ENCODE measurements at places on chromosomes 12 and 14.

- no peak for DNase-seq
Measured at GRCh38 chr12:9340422-9341259, 132.4 kb upstream of the PZP start.

GRCh38 chr14:79044894-79045624 lies 874.9 kb downstream of the NRXN3 start:
- no peak for DNase-seq

DNA sequence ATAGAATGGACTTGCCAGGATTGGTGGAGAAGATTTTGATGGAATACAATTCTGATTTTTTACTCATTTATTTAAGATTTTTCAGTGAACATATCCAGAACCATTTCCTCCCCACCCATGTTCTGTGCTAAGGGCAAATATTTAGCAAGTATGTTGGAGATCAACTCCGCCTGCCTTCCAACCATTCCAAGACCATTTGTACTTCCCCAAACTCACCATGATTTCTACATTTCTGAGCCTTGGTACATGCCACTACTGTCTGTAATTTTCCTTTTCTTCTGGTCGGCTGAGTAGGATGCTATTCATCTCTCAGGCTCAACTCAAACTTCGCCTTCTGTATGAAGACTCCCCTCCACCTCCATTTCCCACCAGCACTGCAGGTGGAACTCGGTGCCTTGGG lies 150.6 kb downstream of the NTF3 start:
- DNase-seq = no peak

DNA sequence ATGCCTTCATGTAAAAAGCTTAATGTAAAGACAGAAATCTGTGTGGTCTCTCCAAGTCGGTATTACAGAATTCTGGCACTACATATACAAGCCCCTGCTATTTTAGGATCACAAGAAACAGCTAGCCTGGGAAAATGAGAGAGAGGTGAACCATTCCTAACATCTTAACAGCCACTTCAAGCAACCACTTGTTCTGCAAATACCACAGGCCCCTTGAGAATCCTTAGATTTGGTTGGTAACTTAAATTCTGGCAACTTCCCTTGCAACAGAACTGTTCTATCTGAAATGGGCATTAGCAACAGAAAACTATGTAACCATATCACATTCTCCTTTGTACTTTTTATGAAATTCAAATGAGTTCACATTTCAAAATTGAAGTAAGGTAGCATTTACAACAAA lies 68.5 kb downstream of the SPPL3 start:
- DNase-seq = no peak

GRCh38 chr12:15996254-15996653 lies 85.1 kb downstream of the DERA start:
- DNase-seq = no peak

GRCh38 chr14:64253672-64254071 lies 40.5 kb downstream of the ESR2 start:
- DNase-seq = no peak

- DNase-seq = no peak
Measured at GRCh38 chr12:32025906-32026305, 66.7 kb downstream of the RESF1 start.

DNA sequence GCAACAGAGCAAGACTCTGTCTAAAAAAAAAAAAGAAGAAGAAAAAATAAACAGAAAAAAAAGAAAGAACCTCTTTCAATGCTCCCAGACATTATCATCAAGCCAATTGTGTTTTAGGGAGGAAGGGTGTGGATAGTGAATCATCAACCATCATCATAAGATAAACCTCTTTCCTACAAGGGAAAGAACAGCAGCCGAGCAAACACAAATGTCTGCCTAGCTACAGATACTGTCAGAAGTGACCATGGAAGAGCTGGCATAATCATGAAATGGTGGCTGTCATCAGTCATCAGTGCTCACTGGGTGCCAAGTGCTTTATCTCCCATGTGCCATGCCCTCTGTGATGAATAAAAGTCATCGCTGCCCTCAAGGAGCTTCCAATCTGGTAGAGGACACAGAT lies 46.6 kb downstream of the SLC17A8 start:
- DNase-seq = no peak

GRCh38 chr12:116982791-116983411 lies 72.2 kb downstream of the FBXW8 start:
- no peak for DNase-seq

GRCh38 chr12:116278279-116278626 lies 760 bp upstream of the MED13L start:
- no peak for DNase-seq

GRCh38 chr14:20440465-20440864 lies 4.5 kb upstream of the KLHL33 start:
- DNase-seq = no peak

- no peak for DNase-seq
Measured at GRCh38 chr12:12147111-12147510, 76.4 kb downstream of the BCL2L14 start.

DNA sequence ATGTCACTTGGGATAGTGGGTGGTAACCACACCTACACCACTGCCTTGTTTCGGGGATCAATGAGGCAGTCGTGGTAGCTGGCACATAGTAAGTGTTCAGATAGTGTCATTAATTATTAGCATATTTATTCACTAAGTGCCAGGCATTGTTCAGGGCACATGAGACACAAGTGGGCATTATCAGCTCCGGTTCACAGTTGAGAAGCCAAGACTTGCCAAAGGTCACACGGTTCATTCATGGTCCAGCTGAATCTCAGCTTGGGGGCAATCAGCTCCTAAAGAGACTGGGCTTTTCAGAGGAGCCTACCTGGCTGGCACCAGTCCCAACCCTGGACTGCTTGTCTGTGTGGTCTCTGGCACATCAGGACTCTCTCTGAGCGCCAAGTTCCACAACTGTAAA lies 121.3 kb downstream of the PTPN11 start:
- DNase-seq = no peak

DNA sequence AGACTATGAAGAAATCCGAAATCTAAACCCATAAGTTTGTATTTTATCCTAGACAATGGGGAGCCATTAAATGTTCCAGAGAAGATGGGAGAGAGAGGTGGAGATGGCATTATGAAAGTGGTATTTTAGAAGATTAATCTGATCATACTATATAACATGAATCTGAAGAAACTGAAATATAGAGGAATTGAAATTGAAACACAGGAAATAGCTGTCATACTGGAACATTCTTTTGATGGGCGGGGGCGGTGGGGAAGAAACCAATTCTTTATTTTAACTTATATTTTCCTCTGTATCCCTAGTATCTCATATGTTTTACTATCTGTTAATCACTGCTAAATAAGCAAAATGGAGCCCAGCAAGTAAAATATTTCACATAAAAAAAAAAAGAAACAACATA lies 27.0 kb upstream of the FOXN3 start:
- no peak for DNase-seq

DNA sequence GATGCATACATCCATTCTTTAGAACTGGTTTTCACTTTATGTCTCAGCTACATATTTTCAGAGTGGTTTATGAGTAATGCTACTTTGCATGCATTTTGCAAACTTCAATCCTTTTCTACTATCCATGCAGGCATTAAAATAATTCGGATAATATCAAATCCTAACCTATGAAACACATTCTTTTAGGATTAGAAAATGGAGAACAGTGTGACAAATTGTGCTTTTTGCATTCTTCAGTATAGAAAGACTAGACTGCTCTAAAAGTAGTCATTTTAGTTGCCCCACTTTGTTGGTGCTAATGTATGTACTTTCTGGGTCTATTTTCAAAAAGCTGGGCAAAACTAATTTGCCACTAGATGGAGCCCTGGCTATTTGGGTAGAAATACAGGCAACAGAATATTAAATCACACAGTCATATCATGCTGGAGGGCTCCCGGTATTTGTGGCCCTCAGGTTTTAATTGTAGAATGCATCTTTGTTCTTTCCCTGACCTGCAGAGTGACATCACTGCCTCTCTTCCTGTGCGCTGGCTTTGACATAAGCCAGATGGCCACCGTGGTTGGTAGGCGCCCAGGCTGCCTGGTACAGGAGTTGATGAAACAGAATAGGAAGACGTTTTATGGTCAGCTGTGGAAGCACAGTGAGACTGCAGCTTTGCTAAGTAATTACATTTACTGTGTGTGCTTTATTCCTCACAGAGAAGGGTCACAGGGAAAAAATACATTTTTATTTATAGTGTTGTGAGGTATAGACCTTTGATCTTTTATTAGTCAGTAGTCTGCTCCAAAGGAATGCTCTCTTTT lies 28.1 kb downstream of the MSRB3 start:
- DNase-seq = peak; percentile 69

DNA sequence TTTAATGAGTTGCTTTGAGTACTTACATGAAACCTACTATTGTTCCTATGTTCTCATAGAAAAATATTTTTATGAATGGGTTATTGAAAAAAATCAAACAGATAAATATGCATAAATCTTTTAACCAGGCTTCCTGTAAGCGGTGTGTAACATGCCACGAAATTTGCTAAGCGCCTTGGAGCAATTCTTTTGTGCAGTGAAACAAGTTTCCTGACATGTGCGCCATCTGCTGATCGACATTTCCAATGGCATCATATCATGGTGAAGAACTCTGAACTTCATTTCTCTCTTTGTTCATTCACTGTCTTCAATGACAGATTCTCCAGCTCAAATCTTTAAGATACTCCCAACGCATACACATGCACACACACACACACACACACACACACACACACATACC lies 145.6 kb upstream of the NAV3 start:
- DNase-seq = peak; percentile 72

- DNase-seq = no peak
Measured at GRCh38 chr12:50508414-50508813, 3.6 kb downstream of the DIP2B start.

DNA sequence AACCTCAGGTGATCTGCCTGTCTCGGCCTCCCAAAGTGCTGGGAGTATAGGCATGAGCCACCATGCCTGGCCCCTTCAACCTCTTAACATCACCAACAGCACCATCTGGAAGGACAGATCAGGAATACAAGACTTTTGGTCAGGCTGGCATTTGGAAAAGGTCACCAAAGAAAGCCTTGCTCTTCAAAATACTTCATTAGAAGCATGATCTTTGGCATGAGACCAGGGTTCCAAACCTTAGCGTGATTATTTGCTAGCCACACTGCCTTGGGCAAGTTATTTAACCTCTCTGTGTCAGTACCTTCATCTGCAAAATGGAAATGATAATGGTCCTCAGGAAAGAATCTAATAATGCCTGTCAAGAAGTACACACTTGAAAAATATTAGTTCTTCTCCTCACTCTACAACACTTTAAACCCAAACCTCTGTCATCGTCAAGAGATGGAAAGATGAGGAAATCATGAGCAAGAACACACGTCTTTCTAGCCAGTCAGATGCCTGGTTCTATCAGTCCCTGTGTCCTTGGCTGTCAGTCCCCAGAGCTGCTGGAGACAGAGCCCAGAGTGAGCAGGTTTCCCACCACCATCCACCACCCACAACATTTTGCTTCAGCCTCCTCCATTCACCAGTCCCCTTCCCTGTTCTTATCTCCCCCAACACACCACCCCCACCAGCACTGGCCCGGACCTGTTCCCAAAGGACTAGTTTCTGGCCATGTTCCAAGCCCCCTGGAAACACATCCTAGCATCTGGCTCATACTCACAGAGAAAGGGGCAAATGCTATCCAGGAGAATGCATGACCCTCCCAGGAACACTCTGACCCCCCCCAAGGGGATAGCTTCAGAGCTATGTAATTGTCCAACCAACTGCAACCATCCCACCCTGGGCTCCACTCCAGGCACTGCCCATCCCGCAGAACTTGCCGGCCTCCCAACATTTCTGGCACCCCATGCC lies 2.0 kb downstream of the ADCY6 start:
- DNase-seq = no peak

DNA sequence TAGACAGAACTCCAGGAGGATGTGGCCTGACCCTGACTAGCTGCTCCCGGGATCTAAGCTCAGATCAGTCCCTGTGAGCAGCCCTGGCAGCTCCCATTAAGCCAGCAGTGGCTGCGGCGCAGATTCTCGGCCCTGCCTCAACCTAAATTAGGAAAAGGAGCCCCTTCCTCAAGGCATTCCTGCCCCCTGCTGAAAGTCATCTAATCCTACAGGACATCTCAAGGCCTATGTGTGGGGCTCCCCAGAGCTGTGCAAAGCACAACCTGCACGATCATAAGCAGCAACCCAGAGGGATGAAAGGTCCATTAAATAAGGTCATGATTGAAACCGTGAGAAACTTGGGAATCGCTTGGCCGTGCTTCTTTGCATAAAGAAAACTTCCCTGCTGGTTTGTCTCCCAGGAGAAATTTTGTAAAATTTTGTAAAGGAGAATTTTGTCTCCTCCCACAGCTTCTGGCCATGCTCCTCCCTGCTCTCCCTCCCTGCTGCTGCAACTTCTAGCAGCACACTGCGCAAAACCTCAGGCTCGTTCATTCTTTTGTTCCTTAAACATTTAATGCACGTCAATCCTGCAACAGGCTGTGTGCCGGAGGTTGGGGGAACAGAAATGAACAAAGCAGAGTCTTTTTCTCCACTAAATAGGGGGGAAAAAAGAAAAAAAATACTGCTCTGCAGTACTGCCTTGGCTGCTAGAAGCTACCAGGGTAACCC lies 96.6 kb upstream of the SLC35F4 start:
- no peak for DNase-seq

DNA sequence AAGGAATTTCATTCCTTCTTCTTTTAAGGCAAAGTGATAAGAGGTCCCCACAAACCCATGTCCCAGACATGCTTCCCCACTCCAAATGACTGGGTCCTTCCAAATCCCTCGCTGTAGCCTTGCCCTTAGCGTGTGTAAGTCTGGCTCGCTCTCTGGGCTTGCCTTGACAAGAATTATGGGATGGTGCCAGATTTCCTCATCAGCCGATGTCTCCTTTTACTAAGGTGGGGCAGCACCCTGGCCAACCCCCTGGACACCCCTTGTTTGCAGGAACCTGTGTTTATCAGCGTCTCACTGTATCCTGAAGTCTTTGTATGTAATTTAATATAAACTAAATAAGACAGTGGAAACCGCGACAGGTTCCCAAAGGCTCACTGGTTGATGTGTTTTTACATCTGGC lies 493.3 kb downstream of the EGLN3 start:
- no peak for DNase-seq

DNA sequence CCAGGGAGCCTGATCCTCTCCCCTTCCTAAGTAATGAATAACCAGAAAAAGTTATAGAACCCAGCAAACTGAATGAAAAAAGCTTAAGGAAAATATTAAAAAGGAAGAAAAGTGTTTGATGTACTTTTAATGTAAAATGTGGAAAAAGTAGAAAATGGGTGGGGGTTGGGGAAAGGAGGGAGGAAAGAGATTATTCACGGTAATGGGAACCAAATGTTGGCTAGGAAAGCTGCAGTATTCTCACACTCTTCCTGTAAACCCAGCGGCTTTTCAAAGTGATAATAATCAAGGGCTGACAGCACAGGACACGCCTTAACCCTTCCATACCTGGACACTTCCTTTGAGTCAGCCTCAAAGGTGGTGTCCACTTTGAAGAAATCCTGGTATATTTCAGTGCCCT lies 139.2 kb downstream of the TGFB3 start:
- DNase-seq = no peak

DNA sequence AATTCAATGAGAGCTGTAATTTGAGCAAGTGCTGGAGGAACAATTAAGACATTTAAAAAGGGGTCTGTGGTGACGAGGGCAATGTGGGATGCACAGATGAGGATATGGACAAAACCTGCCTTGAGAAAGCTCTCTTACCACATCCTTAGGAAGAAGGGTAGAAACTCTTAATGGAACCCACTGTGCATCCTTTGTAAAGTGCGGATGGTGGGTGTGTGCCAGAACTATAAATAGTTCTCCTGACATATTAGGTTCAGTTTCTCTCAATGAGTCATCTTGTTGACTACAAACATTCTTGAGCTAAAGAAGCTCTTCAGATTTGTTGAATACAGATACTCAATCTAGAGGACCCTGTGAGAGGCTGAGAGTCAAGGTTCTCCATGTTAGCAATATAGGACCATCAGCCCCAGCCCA lies 106.1 kb upstream of the ANO4 start:
- no peak for DNase-seq

GRCh38 chr12:100199023-100199346 lies 1.6 kb upstream of the ACTR6 start:
- no peak for DNase-seq
